ENCODE measurements at places on chromosomes 7 and 10. TPM values are rescaled to one million over a fixed set of nuclear protein-coding genes. Genes with fewer than 3 reads are reported as not detected.

Gene TAS2R4
- total RNA-seq, result 6.0 TPM

Gene OR2A42
- 0.56 TPM for total RNA-seq

Gene SPDYE9
- not detected for total RNA-seq

GRCh38 chr10:129936923-129937300, 27.2 kb downstream of the EBF3 start:
- no peak overlapping the region for H3K4me3 ChIP-seq
- H3K27ac ChIP-seq, result no peak overlapping the region
- no peaks in the 10 kb centered on the region for H3K36me3 ChIP-seq
- DNase-seq, result no peak
- no peaks in the 10 kb centered on the region for H3K4me1 ChIP-seq
- no peaks in the 10 kb centered on the region for H3K27me3 ChIP-seq

- H3K36me3 ChIP-seq, result no peaks in the 10 kb centered on the region
- peaks cover 28% of the 10 kb centered on the region for H3K4me1 ChIP-seq
- H3K4me3 ChIP-seq, result no peak overlapping the region
Measured at GRCh38 chr7:668139-668931, 58.2 kb upstream of the DNAAF5 start.

- H3K36me3 ChIP-seq, result no peaks in the 10 kb centered on the region
- no peak overlapping the region for H3K4me3 ChIP-seq
- H3K27me3 ChIP-seq, result no peaks in the 10 kb centered on the region
- H3K27ac ChIP-seq, result no peak overlapping the region
Measured at GRCh38 chr10:61612009-61612408, 50.7 kb upstream of the CABCOCO1 start.

DNA sequence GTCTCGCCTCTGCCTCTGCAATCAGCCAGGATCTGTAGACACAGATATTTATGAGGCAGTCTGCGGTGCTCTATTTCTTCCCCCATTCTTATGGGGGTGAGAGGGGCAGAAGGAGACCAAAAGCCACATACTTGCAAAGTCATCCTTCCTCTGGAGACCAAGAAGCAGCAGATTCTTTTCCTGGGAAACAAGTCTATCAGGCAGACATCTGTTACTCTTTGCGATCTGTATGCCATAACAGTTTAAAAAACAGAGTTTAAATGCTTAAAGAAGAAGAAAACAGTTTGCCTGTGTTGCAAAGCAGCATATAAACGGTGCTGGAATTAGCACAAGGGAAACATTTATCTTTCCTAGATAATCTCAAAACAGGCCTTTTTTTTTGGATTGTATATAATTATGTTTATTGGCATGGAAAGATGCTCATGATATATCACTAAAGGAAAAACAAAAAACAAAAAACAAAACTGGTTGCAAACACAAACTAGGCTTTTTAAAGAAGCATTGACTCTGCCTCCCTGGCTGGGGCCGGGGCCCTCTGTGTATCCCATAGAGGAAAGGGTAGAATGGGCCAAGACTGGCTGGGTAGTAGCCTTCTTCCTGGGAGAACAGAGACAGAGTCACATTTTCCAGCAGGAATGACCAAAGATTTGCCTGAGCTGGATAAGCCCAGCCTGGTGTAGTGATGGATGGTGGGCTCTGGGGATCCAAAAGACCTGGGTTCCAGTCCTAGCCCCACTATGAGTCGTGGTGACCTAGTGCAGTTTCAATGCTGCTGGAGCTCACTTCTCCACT, 50.4 kb downstream of the RGS10 start:
- no peak overlapping the region for H3K27ac ChIP-seq
- peaks cover 17% of the 10 kb centered on the region for H3K4me1 ChIP-seq
- H3K36me3 ChIP-seq, result no peaks in the 10 kb centered on the region
- no peaks in the 10 kb centered on the region for H3K27me3 ChIP-seq

Gene WEE2
- total RNA-seq, result not detected

GRCh38 chr7:25633426-25634036, 405.2 kb upstream of the NPVF start:
- no peaks in the 10 kb centered on the region for H3K4me1 ChIP-seq
- H3K27me3 ChIP-seq, result no peaks in the 10 kb centered on the region
- no peak overlapping the region for H3K4me3 ChIP-seq
- H3K27ac ChIP-seq, result no peak overlapping the region
- H3K36me3 ChIP-seq, result no peaks in the 10 kb centered on the region
- no peak for DNase-seq

Gene HOXA10
- 4.7 TPM for total RNA-seq

DNA sequence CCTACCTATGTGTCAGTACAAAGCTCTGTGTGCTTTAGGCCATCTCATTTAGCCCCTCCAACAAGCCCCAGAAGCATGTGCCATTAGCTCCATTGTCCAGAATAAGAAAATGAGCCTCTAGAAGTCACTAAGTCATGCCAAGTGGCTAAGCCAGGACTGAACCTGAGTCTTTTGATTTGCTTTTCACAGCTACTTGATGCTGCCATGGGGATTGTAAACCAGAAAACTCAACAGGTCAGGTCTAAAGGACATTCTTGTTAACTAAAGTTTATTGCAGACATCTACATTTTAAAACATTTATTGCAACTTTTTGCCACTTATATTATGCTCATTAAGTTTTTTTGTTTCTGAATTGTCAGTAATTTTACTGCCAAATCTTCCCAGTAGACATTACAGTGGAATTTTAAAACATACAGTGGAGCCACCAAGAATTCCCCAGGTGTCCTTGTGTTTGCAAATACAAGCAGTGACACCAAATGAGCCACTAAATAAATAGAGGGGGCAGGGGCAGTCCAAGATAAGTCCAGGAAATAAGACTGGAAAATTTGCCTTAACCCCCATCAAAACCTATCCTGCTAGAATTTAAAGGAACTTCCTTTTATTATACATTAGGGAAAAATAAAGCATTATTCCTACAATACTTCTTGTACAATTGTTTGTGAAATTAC, 115.9 kb downstream of the RAPGEF5 start:
- peaks cover 3% of the 10 kb centered on the region for H3K36me3 ChIP-seq
- H3K4me3 ChIP-seq, result no peak overlapping the region
- no peaks in the 10 kb centered on the region for H3K27me3 ChIP-seq
- DNase-seq, result no peak
- no peaks in the 10 kb centered on the region for H3K4me1 ChIP-seq

Gene AKR1C2
- total RNA-seq, result 7.2 TPM

DNA sequence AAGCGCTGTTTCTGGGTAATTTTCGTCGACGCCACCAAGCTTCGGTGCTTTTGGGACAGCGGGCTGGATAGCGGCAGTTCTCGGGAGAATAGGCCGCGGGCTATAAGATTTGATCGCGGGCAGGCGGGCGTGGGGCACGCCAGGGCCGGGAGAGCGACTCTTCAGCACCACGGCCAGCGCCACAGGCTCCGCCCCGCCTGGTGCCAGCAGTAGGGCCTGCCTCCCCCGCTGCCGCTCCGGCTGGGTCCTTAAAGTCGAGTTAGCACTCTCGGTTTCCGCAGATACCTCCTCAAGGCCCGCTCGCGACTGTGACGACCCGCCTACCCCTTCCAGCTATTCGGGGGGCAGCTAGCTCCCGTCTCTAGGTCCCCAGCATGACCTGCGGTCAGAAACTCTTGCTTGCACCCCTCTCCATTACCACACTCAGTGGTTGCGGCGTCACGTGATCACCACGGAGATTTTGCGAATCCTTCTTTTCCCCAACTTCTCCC, 9.4 kb downstream of the NXPH1 start:
- no peak for DNase-seq
- H3K27ac ChIP-seq, result no peak overlapping the region
- H3K27me3 ChIP-seq, result peaks cover 77% of the 10 kb centered on the region

DNA sequence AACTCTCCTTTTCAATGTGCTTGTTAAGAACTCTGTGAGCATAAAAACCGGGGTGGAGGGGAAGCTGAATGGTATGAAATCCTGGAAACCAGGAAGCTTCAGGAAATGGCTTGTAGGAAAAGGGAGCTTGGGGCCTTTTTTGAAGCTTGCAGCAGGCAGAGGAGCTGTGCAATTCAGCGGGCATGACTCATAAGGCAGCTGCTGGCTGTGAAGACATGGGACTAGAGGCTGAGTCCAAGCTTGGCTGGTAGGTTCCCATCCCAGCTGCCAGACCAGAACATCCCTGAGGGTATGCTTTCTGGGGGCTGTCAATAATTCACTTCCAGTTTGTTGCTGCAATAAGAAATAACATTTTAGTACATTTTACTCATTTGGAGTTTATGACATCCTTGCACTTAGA, 36.8 kb upstream of the CDC14C start:
- no peak for DNase-seq
- no peaks in the 10 kb centered on the region for H3K36me3 ChIP-seq
- H3K27me3 ChIP-seq, result no peaks in the 10 kb centered on the region
- no peak overlapping the region for H3K4me3 ChIP-seq
- no peak overlapping the region for H3K27ac ChIP-seq

DNA sequence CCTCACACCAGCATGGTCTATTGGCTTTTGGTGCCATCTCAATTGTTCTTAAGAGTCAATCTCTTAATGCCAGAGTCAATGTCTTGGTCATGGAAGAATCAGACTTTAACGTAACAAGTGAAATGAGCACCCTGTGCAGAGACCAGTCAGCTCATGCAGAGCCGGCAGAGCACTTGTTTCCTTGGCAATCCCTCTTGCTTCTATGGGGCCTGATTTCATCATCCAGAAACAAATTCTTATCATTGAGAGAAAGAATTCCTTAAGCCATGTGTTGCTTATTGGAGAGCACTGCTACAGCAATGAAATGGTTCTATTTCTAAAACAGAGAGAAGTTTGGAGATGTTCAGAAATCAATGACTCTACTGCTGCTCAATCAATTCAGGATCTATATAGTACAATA, 212.8 kb downstream of the IPMK start:
- H3K4me3 ChIP-seq, result no peak overlapping the region
- no peak overlapping the region for H3K27ac ChIP-seq
- no peaks in the 10 kb centered on the region for H3K27me3 ChIP-seq
- no peaks in the 10 kb centered on the region for H3K36me3 ChIP-seq
- no peak for DNase-seq
- H3K4me1 ChIP-seq, result no peaks in the 10 kb centered on the region

Gene TMEM196
- not detected for total RNA-seq

- no peaks in the 10 kb centered on the region for H3K36me3 ChIP-seq
- H3K4me1 ChIP-seq, result peaks cover 41% of the 10 kb centered on the region
- H3K4me3 ChIP-seq, result no peak overlapping the region
- no peak for DNase-seq
- no peak overlapping the region for H3K27ac ChIP-seq
Measured at GRCh38 chr10:34705563-34705962, 109.5 kb downstream of the PARD3 start.

- H3K27ac ChIP-seq, result no peak overlapping the region
- no peak overlapping the region for H3K4me3 ChIP-seq
- H3K36me3 ChIP-seq, result no peaks in the 10 kb centered on the region
- H3K27me3 ChIP-seq, result no peaks in the 10 kb centered on the region
- no peaks in the 10 kb centered on the region for H3K4me1 ChIP-seq
Measured at GRCh38 chr7:90178679-90179278, 24.5 kb downstream of the STEAP1 start.
